ENCODE measurements at places on chromosomes 1 and 21.

- no peak for ATAC-seq
Measured at GRCh38 chr1:190320952-190321351, 156.7 kb downstream of the BRINP3 start.

GRCh38 chr1:160164121-160164520, 12.7 kb downstream of the ATP1A4 start:
- no peak for ATAC-seq

DNA sequence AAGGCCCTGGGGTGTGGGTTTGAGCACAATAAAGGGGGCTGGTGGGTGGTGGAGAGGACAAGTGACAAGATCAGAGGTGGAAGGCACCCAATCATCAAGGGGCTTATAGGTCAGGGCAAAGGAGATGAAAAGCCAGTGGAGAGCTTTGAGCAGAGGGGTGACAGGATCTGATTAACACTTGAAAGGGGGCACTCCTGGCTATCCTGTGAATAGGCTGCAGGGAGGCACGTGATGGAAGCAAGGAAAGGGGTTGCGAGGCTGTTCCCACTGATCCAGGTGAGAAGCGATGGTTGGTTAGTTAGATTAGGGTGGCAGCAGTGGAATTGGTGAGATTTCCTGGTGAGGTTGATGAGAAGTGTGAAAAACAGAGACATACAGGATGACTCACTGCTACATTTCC, 80.6 kb downstream of the WLS start:
- no peak for ATAC-seq

DNA sequence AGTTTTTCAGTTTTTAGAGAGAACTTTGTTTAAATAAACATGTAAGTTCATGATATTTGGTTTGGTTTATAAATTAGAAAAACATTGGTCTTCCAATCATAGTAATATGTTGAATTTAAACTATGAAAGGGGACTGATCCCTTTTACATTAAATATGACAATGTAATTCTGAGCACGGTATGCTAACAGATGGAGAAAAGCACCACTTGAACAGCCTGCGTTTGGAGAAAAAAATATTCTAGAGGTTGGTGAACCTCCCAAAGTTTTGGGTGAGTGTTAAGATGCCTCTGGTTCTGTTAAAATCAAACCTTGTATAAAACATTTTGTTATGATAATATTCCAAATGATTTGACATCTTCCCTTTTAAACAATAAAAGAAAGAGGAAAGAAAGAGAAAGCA, 123.9 kb downstream of the SDCCAG8 start:
- no peak for ATAC-seq

DNA sequence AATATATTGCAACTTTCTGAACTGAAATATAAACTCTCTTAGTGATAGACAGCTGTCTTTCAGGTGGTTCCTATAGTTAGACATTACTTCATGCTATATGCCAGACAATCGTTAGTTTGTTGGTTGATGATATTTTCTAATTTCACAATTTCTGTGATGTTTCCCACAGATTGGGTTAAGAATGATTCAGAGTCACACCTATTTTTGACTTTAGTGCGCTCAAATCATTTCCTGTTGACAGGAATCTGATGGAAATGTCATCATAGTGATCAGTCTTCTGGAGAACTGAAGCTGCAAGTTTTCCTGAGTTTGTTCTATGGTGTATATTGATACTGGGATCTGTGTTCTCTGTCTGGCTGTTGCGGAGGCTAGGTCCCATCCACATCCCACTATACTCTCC, 119.7 kb downstream of the C1orf21 start:
- ATAC-seq: no peak

DNA sequence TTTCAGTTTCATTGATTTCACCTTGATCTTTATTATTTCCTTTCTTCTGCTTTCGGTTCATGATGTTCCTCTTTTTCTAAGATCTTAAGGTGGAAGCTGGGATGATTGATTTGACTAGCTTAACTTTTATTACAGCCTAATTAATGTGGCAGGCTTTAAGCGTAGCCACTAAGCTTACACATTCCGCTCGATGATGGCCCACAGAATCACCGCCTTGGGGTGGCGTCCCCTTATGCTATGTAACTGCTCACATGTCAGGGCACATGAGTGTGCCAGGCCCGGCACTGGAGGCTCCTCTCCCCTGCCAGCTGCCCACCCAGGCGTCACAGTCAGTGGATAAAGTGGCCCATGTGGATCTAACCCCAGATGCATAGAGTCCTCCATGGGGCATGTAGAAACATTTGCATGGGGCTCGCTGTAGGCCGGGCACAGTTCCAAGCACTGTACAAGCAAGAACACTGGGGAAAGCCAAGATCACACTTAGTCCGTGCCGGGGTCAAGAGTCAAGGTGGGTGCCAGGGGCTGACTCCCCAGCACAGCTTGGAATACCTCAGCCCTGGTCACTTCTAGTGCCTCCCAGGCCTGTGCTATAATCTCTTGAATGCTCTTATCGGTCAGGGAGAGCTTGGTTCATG, 41.7 kb downstream of the PKNOX1 start:
- ATAC-seq: no peak

DNA sequence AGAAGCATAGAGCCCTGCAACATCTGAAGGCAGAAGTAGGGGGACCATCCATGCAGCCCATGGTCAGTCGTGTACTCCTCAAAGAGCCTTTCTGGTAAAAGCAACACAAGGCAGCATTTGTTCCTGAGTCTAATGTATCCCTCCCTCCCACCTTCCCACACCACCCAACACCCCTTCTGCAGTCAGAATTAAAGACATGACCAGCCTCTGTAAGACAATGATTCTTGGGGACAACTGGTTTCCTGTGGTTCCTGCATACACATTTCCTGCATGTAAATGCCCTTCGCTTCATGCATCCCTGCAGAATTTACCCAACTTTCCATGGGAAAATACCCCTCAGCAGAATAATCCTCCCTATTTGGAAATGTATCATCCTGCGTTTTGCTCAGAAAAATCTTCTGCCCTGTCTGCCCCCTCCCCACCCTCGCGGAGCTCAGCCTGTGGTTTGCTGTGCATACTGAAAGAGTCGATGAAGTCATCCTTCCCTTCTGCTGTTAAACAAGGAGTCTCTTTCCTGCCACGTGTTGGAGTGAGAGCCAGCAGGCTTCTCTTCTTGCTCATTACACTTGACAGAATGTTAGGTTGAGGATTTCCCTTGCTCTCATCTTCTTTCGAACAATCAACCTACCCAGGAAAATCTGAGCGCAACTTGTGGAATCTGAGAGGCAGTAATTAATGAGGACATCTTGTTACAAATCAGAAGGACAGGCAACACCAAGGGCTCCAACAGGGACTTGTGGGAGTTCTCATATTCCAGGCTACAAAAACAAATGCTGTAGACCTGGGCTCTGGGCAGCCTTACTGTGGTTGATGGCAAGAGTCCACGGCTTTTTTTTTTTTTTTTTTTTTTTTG, 4.7 kb downstream of the TNN start:
- ATAC-seq: peak; percentile 74

GRCh38 chr1:245166471-245166885, 11.7 kb downstream of the KIF26B start:
- ATAC-seq: no peak

GRCh38 chr1:154405747-154406571, 816 bp downstream of the IL6R start:
- ATAC-seq: peak; percentile 52

DNA sequence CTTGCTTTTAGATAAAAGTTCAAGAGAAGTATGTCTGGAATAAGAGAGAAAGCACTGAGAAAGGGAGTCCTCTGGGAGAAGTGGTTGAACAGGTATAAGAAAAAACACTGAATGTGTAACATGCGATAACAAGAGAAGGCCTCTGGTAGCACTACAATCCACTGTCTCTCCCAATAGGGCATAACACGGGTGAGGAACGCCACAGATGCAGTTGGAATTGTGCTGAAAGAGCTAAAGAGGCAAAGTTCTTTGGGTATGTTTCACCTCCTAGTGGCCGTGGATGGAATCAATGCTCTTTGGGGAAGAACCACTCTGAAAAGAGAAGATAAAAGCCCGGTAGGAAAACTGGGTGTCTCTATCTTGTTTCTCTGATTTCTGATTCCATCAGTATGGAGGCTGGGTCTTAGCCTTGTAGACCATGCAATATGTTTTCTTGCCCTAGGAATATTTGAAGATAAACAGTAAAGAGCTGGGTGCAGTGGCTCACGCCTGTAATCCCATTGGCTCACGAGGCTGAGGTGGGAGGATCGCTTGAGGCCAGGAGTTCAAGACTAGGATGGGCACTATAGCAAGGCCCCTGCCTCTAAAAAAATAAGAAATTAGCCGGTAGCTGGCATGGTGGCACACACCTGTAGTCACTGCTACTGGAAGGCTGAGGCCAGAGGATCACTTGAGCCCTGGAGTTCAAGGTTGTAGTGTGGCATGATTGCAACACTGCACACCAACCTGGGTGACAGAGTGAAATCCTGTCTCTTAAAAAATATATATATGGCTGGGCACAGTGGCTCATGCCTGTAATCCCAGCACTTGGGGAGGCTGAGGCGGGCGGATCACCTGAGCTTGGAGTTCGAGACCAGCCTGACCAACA, 40.4 kb downstream of the DAP3 start:
- ATAC-seq: peak; percentile 71

DNA sequence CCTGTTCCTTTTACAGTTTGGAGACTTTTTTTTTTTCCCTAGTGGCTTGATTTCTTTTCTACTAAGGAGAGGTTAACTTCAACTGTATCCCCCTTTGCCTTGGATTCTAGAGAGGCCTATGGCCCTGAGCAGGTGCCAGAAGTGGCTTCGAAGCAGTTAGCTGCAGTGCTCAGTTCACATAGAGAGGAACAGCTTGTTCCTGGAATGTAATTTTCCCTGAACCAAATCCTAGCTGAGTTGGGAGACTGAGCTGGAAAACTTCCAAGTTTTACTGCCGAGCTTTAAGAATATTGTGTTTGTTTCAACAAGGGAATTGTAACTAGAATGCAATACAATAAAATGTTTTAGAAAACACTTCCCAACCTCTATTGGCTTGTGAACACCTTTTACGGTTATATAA, 17.5 kb downstream of the RD3 start:
- ATAC-seq: peak; percentile 49

- no peak for ATAC-seq
Measured at GRCh38 chr1:204439621-204440375, 28.2 kb upstream of the PPP1R15B start.

DNA sequence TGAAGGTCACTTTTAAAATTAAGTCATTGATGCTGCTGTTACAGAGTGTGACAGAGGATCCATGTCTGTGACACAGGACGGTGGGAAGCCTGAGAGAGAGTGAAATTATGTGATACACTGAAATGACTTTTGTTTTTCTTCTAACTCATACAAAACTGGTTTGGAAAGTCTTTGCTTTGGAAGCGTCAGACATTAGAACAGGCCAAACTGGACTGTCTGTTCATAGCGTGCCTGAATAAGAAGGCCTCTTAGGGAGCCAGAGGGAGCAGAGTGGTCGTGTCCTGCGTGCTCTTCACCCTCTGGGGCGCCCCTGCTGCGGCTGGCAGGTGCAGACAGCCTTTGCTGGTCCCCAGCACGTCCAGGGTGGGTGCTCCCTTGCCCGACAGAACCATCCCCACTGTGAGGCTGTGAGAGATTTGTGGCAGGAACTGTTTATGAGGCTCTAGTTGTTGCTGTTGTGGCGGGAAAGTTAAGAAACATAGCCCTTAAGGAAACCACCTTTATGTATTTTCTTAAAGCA, 19.7 kb upstream of the PGD start:
- ATAC-seq: no peak

- no peak for ATAC-seq
Measured at GRCh38 chr1:228101614-228101993, 1.5 kb downstream of the C1orf35 start.

DNA sequence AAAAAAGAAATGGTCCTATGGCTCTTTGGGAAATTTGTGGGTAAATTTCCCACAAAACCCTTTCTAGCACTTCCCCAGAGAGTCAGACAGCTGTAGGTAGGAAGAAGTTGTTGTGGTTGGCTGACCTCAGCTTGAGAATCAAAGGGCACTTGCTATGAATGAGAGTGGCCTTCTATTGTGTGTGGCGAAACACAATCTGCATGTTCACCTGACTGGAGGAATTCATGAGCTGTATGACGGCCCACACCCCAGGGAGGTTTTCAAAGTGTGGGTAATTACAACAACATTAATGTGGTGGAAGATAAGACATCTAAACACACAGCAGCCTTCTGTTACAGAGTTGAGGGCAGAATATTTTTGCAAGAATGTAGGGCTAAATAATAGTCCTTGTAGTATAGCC, 38.8 kb downstream of the NGF start:
- no peak for ATAC-seq

- ATAC-seq: no peak
Measured at GRCh38 chr1:77018311-77018710, 151.0 kb downstream of the ST6GALNAC5 start.

DNA sequence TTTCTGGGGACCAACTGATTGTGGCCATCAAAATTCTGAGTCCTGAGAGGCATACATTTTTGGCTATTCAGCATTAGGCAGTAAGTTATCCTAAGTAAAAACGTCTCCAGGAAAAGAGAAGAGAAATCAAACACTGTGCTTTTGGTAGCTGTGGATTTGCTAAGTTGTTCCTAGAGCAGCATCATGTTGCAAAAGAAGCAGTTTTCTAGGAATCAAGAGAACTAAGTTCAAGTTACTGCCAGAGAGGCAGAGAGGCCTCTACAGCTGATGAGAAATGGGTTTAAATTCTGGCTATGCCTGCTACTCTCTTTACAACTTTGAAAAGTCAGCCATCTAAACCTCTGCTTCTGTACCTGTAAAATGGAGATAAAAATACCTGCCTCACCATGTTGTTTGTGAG, 22.8 kb downstream of the RD3 start:
- no peak for ATAC-seq

- no peak for ATAC-seq
Measured at GRCh38 chr1:223243441-223244050, 100.5 kb upstream of the TLR5 start.

GRCh38 chr1:52641307-52641706, 8.3 kb downstream of the SHISAL2A start:
- no peak for ATAC-seq

- ATAC-seq: no peak
Measured at GRCh38 chr1:62870148-62870547, 86.2 kb downstream of the ATG4C start.

- no peak for ATAC-seq
Measured at GRCh38 chr1:93358293-93358692, 12.6 kb downstream of the DR1 start.

DNA sequence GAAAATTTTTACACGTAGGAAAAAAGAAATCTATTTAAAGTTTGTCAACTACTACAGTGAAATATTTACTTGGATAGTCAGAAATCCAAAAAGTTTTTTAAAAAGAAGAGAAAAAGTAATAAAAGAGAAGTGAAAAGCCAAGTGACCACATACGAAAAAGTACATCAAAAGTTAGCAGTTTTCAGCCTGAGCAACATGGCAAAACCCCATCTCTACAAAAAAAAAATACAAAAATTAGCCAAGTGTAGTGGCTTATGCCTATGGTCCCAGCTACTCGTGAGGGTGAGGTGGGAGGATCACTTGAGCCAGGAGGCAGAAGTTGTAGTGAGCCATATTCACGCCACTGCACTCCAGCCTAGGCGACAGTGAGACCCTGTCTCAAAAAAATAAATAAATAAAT, 5.2 kb upstream of the MR1 start:
- no peak for ATAC-seq

- no peak for ATAC-seq
Measured at GRCh38 chr1:162219461-162219860, 150.0 kb downstream of the NOS1AP start.

Measured in gastroesophageal sphincter (tissue), 4 donors.